ENCODE measurements at places on chromosomes 6 and 20.

GRCh38 chr6:24788031-24788665, 10.6 kb downstream of the ARMH2 start:
- DNase-seq, result no peak

DNA sequence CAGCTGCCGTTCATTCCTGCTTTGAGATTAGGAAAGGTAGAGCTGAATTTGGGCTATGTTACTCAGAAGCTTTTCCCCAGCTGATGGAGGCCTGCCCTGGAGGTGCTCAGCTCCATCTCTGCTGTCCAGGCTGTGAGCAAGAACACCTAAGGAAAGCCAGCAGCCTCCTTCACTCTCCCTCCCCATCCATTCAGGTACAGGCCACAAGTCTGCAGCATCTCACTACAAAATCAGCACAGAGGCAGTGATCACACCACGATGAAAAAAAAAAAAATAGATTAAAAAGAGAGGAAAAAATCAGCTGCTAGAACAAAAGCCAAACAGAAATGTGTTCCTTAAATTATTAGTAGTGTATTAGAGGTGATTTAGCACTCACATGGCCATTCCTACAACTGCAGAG, 515.0 kb downstream of the CDH26 start:
- DNase-seq, result no peak

DNA sequence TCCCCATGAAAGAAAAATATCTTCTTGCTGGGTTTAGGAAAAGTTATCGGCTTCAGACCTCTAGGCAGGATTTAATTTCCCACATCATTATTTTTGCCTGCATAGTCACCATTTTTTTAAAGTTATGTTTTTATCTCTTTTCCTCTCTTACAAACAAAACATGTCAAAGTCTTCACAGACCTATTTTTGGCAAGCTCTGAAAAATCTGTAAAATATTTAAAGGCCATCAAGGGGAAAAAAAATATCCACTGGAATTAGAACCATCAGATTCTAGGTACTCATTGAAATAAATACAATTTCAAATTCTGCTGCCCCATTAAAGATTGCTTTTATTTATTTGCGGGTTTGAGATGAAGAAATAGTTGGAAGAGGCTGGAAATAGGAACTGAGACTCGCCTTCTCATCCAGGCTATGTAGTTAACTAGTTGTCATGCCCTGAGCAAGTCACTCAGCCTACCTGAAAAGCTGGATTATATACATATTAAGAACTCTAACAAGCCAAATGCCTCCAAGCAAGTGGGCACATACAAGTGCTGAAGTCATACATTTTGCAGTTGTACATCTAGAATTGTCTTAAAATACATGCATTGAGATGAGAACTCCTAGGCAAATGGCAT, 101.7 kb upstream of the SASH1 start:
- DNase-seq, result no peak

GRCh38 chr6:142531727-142532126, 229.9 kb downstream of the ADGRG6 start:
- no peak for DNase-seq

DNA sequence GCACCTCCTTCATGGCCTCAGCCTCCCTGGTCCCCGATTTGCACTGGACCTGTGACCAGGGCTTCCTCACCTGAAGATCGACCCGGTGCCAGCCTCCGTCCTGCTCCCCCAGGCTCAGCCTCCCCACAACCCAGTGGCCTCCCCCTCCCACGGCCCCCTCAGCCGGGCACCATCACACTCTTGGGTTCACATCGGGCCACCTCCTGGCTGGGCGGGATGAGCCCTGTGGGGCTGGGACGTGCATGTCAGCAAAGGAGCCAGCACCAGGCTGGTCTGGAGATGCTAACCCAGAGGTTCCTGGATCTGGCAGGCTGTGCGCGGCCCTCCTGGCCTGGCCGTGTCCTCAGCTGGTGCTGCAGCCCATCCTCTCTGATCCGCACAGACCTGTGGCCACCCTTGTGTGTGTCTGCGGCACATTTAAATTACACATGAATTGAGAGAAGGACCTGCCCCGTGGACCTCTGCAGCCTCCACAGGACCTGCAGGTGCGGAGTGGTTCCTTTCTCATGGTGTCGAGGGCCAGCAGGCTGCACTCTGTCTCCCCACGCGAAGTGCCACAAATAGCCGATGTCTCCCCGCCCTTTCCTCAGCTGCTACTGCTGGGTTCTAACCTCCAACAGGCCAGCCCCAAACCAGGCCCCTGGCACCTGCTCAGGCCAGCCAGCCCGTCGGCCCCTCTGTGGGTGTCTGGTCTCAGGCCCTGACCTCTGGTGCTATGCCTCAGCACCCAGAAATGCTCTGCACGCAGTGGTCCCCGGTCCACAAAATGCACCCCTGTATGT, 237.5 kb downstream of the ERMARD start:
- DNase-seq, result no peak

Measured in COR-L47 (cell line).